AG04450 (cell line): ENCODE measurements at places on chromosomes 5 and 9. TPM values are rescaled to one million over a fixed set of nuclear protein-coding genes. Genes with fewer than 3 reads are reported as not detected.

DNA sequence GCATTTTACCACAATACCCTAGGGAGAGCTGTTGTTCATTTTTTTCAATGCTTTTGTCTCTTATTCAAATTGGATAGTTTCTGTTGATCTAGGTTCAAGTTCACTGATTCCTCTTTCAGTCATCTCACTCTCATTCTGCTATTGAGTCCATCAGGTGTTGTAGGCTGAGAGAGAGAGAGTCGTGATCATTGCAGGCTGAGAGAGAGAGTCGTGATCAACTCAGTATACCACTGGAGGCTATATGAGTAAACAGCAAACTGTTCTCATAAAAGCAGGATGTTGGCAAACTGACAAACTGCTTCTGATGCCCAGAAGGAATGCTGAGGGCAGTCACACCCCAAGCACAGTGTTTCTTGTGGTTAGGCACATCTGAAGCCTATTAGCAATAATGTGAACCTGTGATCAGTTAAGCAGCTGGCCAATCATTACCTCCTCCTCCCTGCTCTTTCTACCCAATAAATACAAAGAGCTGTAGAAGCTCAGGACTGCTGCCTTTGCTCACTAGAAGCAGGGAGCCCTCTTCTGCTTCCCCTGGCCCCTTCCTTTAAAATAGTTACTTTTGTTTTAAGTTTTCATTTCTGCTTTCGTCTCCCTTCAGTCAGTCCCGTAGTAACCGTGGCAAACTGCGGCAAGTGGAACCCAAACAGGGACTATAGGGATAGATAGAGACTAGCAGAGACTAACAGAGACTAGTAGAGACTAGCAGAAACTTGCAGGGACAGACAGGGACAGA is 476.1 kb upstream of the ACO1 start:
- DNase-seq = no peak

GRCh38 chr5:1138445-1139245 is 26.8 kb upstream of the SLC12A7 start:
- DNase-seq = no peak

DNA sequence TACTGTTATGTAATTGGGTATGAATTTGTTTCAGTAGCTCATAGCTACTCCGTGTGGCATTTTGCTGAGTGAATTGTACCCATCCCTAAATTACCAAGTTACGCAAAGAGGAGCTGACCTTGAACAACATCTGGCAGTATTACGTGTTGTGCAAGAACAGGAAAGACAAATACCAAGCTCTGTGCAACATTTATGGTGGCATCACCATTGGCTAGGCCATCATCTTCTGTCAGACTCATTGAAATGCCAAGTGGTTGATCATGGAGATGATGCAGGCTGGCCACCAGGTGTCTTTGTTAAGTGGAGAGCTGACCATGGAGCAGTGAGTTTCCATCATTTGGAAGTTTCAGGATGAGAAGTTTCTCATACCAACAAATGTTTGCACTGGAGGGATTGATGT is 15.0 kb downstream of the ZSWIM6 start:
- DNase-seq = no peak

DNA sequence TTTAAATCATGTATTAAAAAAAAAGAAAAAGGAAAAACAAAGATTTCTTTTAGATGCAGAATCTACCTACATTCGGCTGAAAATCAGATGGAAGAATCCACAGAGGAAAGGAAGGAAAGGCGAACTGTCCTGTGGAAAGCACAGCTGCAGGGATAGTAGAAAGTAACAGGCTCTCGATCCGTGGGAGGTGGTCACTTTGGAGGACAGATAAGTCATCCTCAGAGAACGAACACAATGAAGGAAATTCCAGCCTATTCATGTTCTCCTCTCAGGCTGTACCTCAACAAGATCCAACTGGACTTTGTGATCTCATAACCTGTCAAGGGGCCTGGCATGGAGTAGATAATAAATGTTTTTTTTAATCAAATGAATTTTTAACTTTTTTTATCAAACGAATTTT is 72.8 kb downstream of the NR6A1 start:
- no peak for DNase-seq

DNA sequence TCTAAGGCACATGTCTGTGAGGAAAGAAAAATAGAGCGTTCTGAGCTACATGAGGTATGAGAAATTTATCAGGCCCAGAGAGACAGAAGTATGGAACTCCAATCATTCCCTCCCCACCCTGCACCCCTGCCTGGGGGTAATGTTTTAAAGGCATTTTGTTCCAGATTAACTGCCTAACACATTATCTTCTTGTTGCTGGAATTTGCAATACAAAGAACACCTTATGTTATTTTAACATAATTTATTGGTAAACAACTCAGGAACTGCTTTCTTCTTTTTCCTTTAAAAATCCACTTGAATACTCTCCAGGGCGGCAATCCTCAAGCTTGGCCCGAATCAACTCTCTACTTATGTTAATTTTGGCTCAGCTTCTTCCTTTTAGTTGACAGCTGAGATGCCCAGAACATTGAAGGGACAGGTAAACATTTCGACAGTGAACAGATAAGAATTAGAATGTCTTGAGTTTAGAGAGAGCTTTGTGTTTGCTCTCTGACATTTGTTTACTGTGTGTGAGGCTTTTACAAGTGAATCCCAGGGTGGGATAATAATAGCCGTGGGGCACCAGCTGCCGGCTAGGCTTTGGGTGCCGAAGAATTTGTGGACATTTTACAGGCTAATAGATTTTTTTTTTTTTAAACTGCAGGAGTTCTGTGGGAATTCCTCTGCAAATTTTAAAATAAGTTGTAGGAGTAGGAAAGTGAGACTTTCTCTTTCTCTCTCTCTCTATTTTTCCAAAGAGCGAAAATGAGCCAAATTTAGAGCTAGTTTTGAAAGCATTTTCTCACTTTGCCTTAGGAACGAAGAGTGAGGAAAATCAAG is 96.4 kb upstream of the TAF11L2 start:
- no peak for DNase-seq

DNA sequence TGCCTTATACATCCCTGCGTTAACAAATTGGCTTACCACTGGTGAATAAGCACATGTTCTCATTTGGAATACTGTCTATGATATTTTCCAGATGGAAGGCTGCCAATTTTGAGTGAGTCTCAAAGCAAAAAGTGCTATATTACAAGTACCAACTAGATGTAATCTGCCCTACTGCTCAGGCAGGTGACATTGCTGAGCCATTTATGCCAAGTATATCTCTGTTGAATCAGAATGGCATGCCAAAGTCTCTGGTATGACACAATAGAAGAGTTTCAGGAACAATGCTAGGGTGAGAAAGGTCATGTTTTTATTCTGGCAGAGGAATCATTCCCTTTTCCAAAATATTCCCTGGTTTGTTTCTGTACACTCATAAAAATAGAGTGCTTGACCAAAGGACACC is 356.5 kb downstream of the CDH9 start:
- no peak for DNase-seq

DNA sequence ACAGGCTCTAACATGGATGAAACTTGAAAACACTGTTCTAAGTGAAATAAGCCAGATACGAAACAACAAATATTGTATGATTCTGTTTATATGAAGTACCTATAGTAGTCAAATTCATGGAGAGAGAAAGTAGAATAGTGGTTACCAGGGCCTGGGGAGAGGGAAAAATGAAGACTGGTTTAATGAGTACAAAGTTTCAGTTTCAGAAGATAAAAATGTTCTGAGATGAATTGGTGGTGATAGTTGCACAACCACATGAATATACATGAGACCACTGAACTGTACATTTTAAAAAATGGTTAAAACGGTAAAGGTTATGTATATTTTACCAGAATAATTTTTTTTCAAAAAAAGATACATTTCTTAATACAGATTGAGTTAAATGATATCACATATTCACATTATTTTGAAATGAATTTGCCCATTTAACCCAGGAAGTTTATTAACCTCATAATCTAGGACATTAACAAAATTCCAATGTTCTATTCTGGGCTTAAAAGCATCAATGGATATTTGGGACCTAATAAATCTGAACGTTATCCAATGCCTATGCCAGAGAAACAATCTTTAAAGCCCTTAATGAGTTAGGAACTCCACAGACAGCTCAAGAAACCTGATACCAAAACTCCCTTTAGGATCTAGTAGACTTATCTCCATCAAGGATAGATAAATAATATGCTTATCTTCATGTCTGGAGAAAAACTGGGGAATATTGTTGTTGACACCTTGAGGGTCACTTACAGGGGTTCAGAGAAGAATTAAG is 521.3 kb downstream of the EFNA5 start:
- no peak for DNase-seq

DNA sequence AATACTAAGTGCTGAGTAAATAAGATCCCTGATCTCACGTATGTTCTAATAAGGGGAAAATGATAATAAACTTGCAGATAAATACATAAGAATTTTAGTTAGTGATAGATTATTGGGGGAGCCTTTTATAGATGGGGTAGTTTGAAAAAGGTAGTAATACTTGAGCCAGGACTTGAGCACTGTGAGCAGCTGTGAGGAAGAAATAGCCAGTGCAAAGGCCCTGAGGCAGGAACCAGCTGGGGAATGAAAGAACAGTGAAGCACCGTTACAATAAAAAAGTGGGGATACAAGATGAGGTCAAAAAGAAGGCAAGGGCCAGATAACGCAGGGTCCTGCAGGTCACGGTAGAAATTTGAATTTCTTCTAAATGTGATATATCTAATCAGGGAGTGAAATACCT is 234.8 kb upstream of the ELL2 start:
- DNase-seq = no peak

DNA sequence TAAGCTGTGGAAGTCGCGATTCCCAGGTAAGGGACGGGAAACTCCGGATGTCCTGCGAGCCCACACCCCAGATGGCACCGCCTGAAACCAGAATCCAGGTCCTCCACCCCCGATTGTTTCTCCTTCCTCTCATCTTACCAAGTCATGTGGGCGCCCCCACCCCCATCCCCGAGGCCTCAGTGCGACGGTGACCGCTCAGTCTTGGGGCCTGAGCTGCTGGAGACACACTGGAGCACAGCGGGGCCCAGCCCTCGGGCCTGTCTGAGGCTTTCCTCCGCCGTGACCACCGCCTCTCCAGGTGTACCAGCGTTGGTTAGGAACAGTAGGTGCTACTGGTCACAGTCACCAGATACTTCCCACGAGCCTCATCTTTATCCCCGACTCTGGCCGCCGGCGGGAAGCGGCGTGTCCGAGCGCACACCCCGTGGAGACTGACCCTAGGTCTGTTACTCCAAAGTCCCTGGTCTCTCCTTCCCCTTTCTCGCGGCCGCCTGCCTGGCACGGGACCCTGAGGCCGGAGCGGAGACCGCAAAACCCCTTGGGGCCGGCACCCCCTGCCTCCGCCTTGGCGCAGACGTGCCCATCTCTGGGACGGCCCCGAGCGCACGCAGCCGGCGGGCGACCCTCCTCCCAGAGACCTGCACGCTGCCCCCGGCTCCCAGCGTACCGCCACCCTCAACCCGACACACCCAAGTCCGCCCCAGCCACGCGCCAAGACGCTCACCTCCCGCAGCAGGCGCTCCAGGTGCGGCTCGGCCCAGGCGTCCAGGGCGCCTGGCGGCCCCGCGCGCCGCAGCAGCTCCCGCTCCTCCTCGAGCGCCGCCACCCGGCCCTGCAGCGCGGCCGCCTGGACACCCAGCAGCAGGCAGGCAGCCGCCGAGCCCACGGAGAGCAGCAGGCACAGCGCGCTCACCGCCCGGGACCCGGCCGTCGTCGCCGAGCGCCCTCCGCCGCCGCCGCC is 733 bp downstream of the COL23A1 start:
- DNase-seq = no peak

GRCh38 chr5:16427587-16427986 is 38.0 kb downstream of the ZNF622 start:
- DNase-seq = no peak

Gene GABRA1
- not detected in 2 replicates for polyA plus RNA-seq

Gene UGT3A1
- polyA plus RNA-seq = not detected in 2 replicates

Gene EXOSC3
- polyA plus RNA-seq = 19.9 and 29.1 TPM in 2 replicates
